ENCODE measurements at places on chromosomes 1 and 21.

DNA sequence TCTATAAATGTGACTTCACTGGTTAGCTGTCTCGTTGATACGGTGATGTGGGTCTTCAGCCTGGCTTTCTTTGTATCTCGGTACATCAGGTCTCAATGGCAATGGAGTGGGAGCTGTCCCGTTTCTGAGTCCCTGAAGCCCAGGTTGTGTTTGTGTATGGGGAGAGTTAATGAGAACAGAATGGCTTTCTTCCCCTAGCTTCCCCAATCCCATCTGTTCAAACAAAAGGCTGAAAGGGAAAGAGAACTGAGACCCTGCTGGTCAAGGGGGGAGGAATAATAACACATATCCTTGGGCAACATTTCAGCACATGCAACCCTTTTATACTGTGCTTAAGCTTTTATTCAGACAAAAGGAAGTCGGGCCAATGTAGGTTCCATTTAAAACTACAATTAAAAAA is 28.4 kb upstream of the CASQ2 start:
- no peak for DNase-seq

DNA sequence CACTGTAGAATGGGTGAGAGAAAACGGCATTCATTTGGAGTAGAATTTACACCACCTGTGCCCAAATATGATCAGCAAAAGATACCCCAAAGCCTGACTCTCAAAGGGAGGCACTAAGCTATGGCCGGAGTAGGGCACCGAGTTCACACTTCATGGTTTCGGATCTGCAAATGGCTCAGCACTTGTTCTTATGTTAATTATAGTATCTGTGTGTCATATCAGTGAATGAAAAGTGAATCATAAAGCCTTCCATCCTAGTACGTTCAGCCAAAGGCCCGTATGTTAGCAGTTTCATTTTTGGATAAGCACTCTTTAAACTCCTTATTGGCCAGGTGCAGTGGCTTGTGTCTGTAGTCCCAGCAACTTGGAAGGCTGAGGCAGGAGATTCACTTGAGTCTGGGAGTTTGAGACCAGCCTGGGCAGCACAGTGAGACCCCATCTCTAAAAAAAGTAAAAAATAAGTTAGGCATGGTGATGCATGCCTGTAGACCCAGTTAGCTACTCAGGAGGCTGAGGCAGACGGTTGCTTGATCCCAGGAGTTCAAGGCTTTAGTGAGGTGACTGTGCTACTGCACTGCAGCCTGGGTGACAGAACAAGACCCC is 4.9 kb upstream of the CORT start:
- DNase-seq, result no peak

DNA sequence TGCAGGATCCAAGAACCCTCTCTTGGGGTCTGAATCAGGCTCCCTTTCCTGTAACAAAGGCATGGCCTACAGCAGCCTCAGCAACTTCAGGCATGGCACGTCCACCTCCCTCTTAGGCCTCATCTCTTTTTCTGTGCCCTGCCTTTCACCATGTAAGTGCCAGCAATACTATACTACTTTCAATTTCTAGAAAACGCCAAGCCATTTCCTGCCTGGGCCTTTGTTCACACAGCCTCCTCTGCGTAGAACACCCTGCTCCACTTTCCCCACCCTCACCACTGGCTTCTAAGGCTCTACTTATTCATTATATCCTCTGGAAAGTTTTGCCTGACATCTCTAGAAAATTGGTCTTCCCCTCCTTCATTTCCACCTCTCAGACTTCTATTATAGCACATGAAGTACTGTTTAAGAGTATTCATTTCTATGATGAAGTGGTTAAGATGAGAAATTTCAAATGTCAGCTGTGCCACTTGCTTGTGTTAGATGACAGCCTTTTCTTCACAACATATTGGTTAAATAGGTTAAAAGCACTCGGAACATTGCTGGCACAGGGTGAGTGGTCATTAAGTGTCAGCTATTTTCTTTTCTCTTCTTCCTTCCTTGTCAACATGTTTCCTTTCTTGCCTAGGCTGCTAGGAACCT is 41.6 kb upstream of the VWA5B1 start:
- no peak for DNase-seq

DNA sequence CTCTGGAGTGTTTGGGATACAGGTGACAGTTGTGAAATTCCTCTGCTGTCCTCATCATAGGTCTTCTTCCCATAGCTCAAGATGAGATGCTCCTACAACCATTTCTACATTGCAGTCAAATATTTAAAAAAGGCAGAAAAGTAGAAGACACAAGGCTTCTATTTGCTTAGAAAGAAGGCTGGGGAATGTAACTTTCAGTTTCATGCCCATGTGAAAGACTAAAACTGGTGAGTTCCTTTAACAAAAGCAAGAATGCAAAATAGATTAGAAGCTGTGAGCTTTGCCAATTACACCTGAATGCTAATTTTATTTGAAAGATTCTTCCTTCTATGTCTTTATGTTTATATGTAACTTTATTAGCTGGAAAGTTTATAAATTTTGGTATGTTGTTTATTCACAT is 1682.7 kb downstream of the BRINP3 start:
- no peak for DNase-seq

GRCh38 chr1:98289311-98289710 is 368.5 kb upstream of the DPYD start:
- DNase-seq, result no peak

GRCh38 chr1:36913016-36913415 is 121.3 kb downstream of the GRIK3 start:
- no peak for DNase-seq
